Esophagus muscularis mucosa (tissue), 4 donors: ENCODE measurements at places on chromosomes 5 and 9. TPM values are rescaled to one million over a fixed set of nuclear protein-coding genes. Genes with fewer than 3 reads are reported as not detected.

GRCh38 chr5:110844251-110844650 lies 105.4 kb downstream of the SLC25A46 start:
- no peak for DNase-seq

GRCh38 chr9:111450124-111450523 lies 34.1 kb downstream of the ECPAS start:
- DNase-seq, result no peak

- no peak for DNase-seq
Observed at GRCh38 chr5:104266161-104266560, 703.6 kb upstream of the NUDT12 start.

Gene GADD45G
- 90.3 TPM for total RNA-seq
